ENCODE measurements at places on chromosomes 12 and 14.

DNA sequence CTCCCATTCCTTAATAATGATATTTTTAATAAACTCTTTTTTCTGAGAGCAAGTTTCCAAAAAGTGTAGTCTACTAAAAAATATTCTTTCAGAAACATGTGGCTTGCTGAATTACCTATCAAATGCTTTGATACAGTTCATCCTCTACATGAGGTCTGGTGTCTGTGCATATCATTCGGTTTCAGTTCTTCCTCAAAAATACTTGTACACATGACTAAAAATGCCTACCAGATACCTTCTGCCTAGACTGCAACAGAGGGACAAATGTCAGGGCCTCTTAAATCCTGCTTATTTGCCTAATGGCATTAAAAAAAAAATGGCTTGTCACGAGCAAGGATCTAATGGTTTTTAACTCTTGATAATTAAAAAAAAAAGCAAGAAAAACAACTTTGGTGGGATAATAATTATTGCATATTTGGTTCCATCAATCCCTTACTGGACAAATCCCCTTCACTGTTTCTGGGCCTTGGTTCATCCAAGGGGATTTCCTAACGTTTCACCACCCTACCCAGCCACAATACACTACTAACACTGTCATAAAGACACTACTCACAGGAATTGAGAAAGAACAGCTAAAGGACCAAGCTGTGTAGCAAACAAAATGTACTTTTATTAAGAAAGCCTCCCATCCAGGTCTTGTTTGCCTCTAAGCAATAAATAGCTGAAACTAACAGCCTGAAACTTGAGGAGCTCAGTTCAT lies 45.7 kb downstream of the PARP11 start:
- no peak for DNase-seq

DNA sequence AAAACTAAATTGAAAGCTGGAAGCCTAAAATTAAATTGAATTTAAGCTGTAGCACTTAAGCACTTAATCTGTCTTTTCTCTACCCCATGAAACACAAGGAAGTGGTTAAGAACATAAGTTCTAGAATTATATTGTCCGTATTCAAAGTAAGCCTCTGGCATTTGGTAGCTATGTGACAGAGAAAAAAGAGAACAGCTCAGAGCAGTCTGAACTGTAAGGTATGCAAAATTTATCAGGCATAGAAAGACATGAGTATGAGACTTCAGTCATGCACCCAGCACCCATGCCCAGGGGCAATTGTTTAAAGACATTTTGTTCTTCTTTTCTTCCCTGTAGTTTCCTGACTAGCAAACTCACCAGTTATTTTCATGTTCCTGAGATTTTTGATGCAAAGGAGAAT lies 116.7 kb downstream of the KCNMB4 start:
- no peak for DNase-seq

DNA sequence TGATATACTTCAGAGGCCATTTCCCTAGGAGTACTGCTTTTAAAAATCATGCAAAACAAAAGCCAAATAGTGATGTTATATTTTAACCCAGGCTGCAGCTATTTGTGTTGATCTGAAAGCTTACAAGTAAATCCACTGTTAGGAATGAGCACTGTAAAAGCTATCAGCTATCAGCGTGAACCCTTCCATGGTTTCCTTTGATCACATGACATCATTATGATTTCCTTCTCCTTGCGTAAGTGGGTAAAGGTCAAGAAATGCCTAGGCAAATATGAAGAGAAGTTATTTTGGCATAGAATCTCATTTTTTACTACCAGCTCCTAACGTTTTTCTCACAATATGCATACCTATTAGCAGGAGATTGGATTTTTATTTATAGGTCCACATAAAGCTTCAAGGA lies 48.6 kb upstream of the CATSPERB start:
- no peak for DNase-seq

DNA sequence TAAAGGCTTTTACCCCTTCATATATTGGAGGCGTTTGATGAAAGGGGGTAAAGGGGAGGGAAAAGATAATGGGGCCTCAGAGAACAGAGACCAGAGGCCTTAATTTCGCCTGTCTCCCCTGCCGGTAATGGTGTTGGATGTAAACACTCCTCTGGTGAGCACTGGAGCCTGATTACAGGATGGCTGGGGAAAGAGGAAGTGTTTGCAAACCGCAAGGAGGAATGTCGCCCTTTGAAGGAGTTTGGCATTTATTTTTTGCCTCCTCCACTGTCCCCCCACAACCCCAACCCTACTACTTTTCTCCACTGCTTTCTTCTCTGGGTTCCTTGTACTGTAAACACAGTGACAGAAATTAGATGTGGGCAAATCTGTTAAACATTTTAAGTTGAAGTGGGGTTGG lies 211.9 kb upstream of the TBX3 start:
- no peak for DNase-seq

GRCh38 chr14:33483110-33483509 lies 467.8 kb downstream of the EGLN3 start:
- DNase-seq: no peak

- DNase-seq: no peak
Measured at GRCh38 chr12:50626026-50626425, 121.2 kb downstream of the DIP2B start.

- DNase-seq: no peak
Measured at GRCh38 chr12:54744590-54744989, 96.4 kb upstream of the DCD start.

Measured in fibroblast of the aortic adventitia (primary cell).